GM10248 (cell line): ENCODE measurements at places on chromosomes 6 and 20.

GRCh38 chr20:17109307-17109706 lies 117.5 kb upstream of the PCSK2 start:
- no peak for DNase-seq

DNA sequence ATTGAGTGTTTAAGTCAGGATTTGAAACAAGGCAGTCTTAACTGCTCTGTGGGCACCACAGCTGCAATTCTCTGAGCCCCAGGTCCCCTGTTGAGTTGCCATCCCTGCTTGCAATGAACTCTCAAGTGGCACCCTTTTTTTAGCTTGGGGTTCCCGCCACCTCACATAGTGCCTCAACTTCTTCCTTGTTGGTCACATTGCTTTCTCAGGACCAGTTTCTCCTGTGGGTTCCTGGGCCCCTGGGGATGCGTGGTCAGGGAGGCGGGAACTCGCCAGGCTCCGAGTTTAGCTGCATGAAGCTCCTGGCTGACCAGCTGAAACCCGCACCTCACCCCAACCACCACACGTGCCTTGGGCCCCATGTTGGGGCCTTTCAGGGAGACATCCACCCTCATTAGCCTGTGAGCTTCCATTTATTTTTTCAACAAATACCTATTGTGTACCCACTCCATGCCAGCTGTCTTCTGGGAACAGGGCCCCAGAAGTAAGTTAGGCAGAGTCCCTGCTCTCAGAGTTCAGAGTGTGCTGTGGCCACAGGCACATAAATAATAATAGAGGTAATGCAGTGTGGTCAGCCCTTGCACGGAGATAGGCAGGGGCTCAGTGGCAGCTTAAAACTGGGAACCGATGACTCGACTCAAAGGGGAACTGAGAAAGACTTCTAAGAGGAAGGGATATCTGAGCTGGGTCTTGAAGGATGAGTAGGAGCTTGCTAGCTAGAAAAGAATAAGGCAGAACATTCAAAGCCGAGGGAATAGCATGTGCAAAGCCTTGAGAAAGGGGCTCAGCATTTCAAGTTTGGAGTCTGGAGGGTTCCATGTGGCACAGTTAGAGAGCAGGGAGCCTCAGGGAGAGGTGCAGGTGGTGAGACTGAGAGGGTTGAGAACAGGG lies 33.9 kb upstream of the FAM83D start:
- DNase-seq, result peak; percentile 70

DNA sequence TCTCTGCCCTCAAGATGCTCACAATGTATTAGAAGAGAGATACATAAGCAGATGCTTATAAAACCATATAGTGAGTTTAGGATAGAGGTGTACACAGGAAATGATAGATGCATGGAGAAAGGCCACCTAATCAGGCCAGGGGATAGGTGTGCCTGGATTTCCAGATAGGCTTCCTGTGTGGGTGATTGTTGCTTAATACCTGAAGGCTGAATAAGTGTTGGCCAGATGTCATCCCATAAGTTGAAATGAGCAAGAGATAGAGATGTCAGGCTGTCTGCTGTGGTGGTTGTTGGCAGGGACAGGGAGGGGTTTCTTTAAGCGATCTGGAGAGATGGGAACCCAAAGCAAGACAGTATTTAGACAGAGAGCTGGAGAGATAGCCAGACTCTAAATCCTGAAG lies 109.8 kb upstream of the SGK1 start:
- no peak for DNase-seq

DNA sequence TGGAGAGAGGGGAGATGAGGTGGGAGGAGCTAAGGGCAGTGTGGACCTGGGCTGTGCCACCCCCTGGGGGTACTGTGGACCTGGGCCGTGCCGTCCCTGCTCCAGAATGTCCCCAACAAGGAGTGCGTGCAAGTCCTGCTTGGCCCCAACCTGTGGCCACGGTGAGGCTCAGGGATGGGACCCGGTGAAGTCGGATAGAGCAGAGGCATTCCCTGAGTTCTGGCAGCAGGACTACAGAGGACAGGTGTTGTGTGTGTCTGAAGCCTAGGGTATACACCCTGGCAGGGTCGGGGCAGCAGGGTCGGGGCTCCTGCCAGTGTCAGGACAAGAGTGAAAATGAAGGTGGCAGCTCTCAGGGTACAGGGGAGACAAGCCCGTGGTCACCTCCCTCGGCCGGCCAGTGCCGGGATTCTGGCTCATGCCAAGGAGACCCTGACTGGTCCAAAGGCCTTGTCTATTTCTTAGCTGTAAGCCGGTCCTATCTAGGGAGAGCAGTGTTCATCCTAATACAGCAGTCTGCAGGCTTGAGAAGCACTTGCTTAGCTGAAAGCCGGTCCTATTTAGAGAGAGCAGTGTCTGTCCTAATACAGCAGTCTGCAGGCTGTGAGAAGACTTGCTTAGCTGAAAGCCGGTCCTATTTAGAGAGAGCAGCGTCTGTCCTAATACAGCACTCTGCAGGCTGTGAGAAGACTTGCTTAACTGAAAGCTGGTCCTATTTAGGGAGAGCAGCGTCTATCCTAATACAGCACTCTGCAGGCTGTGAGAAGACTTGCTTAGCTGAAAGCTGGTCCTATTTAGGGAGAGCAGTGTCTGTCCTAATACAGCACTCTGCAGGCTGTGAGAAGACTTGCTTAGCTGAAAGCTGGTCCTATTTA lies 95.9 kb downstream of the SMOC2 start:
- DNase-seq, result no peak

- DNase-seq, result no peak
Measured at GRCh38 chr6:111776236-111777221, 96.7 kb downstream of the FYN start.

DNA sequence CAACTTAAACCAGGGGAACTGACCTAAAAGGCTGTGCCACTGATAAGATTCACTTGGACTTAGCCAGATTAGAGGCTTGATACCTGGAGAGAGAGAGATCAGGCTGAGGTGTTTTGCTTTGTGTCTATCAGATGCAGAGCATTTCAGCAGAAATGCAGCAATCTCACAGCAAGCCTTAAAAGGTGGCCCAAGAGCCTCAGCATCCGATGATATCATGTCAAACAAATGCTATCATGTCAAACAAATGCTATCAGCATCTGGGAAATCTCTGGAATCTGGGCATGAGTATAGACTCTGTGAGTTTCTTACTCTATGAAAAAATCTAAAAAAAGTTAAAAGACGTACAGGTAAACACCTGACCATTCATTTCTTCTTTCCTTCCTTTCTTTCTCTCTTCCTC lies 718.9 kb downstream of the EYS start:
- no peak for DNase-seq

DNA sequence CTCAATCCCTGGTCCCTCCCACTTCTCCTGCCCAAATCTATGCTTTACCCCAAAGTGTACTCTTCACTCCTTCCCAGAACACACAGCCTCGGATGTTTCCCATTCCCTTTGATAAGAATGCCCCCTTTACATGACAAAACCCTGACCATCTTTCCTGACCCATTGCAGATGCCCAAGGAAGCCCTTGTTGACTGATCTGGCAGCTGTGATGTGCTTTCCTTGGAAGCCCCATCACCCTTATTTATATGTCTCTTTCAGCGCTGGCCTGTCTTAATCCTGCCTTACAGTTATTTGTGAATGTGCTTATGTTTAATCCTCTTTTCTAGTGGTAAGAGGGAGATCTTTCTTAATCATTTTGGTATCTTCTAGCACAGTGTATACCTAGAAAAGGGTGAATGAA lies 523.1 kb downstream of the CD83 start:
- DNase-seq, result no peak

DNA sequence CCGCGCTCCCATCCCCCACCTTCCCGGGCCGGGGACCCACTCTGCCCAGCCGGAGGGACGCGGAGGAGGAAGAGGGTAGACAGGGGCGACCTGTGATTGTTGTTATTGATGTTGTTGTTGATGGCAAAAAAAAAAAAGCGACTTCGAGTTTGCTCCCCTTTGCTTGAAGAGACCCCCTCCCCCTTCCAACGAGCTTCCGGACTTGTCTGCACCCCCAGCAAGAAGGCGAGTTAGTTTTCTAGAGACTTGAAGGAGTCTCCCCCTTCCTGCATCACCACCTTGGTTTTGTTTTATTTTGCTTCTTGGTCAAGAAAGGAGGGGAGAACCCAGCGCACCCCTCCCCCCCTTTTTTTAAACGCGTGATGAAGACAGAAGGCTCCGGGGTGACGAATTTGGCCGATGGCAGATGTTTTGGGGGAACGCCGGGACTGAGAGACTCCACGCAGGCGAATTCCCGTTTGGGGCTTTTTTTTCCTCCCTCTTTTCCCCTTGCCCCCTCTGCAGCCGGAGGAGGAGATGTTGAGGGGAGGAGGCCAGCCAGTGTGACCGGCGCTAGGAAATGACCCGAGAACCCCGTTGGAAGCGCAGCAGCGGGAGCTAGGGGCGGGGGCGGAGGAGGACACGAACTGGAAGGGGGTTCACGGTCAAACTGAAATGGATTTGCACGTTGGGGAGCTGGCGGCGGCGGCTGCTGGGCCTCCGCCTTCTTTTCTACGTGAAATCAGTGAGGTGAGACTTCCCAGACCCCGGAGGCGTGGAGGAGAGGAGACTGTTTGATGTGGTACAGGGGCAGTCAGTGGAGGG lies 2.8 kb downstream of the SOX4 start:
- peak; percentile 39 for DNase-seq

DNA sequence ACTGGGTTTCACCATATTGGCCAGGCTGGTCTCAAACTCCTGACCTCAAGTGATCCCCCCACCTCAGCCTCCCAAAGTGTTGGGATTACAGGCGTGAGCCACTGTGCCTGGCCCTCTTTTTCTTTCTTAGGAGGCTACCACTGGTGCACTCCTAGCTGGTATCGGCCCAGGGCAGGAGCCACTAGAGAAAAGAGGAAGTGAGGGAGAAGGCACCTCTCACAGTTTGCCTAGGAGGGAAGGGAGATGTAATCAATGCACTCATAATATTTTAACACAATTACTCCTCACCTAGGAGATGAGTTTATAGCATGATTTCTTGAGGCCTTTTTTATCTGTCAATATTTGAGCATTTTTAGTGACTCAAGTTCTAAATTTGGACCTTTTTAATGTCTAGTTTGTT lies 189.0 kb upstream of the SOX4 start:
- peak; percentile 29 for DNase-seq

GRCh38 chr6:7025861-7026260 lies 81.9 kb upstream of the RREB1 start:
- no peak for DNase-seq

- DNase-seq, result no peak
Measured at GRCh38 chr6:126422912-126423311, 83.0 kb downstream of the CENPW start.

DNA sequence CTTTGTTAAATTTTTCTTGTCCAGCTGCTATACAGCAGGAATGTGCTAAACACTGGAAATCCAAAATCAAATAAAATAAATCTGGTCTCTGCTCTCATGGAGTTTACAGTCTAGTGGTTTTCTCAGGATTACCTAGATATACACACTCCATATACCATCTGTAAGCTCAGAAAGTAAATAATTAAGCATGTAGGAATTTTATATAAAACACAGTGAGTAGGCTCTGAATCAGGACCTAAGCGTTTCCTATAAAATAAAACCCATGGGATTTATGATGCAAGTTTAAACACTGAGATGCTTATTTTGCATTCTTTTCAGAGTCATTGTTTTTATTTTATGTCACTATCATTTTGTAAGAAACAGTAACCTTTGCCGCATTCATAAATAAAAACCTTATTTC lies 29.7 kb upstream of the UFL1 start:
- no peak for DNase-seq

DNA sequence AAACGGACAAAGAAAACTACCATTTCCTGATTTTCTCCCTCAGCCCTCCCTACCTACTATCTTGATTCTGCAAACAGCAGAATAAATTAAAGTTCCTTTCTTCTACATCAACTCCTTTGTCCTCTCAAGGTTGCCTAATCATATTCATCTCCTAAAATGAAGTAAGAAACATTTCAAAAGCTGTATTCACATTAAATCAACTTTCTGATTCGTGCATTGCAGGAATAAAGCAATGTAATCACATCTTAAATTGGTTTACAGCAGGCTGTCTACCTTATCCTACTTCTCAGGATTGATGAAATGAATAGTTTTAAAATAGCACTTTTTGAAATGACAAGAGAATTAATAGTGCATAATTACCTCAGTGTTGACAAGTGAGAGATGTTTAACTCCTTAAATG lies 25.1 kb downstream of the PRKN start:
- DNase-seq, result no peak

DNA sequence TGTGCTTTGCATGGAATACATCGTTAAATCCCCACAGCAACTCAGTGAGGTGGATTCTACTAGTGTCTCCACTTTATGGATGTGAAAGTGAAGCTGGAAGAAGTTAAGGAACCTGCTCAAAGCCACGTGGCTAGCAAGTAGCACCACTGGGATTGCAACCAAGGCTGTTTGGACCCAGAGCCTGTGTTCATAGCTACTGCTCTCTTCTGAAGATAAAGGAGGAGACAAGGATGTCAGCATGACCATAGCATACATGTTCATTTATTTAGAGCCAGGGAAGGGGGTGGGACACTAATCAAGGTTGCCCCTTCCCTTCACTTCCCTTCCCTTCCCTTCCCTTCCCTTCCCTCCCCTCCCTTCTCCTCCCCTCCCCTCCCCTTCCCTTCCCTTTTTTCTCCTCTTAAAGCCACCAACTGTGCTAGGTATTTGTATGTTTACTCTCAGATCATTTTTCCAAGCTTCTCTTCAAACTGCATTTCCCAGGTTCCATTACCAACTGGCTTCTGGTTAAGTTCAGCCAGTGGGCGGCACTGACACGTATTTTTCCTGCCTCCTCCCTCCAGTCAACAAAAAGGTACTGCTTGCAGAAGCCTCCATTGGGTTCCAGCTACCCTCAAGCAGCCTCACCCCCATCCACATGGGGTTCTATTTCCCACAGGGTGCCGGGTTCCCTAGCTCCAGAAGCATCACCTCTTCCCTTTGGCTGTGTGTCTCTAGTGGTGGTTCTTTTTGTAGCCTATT lies 134.9 kb downstream of the BCAS1 start:
- DNase-seq, result no peak

GRCh38 chr20:22490287-22491193 lies 93.8 kb downstream of the FOXA2 start:
- no peak for DNase-seq

DNA sequence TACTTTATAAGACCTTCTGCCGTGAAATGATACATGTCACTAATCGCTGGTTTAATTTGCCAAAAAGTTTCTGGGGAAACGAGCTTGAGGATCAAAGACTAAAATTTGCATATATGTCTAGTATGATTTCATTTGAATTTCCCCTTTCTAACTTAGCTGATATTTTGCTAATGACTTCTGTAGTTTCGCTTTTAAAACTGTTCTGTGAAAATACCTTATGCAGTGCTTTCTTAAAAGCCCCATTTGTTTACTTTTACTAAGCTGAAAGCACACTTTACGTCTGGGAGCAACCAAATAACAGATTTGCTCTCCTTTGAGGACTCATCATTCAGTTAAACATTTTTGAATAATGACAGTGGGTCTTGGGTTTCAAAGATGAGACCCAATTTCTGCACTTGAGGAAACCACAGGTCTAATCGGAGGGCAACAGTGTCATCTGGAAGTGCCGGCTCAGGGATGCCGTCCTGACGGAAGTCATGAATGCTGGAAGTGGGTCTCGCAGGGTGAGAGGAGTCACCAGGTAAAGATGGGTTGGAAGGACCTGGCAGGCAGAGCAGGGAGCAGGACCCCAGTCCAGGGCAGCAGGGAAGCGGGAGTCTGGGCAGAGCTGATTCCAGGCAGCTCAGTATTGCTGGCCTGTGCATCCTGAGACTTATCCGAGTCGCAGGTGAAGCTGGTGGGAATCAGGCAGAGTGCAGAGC lies 33.2 kb downstream of the PLEKHG1 start:
- peak; percentile 59 for DNase-seq

- no peak for DNase-seq
Measured at GRCh38 chr6:169853196-169854082, 102.0 kb downstream of the ERMARD start.
